Large intestine (tissue), 12 donors: ENCODE measurements at places on chromosomes 5 and 9.

GRCh38 chr5:50984640-50985039 lies 318.2 kb downstream of the PARP8 start:
- DNase-seq = peak; percentile 85

- no peak for DNase-seq
Observed at GRCh38 chr5:124655251-124655917, 91.1 kb downstream of the ZNF608 start.

GRCh38 chr5:157115012-157115411 lies 6.2 kb upstream of the HAVCR2 start:
- DNase-seq = no peak

DNA sequence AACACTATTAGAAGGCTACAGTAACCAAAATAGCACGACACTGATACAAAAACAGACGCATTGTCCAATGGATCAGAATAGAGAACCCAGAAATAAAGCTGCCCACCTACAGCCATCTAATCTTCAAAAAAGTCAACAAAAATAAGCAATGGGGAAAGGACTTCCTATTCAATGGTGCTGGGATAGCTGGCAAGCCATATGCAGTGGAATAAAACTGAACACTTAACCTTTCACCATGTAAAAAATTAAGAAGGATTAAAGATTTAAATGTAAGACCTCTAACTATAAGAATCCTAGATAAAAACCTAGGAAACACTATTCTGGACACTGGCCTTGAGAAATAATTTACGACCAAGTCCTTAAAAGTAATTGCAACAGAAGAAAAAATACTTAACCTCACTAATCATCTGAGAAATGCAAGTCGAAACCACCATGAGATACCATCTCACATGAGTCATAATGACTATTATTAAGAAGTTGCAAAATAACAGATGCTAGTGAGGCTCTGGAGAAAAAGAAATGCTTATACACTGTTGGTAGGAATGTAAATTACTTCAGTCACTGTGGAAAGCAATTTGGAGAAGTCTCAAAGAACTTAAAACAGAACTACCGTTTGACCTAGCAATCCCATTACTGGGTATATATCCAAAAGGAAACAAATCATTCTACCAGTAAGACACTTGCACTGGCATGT lies 203.3 kb upstream of the CDH9 start:
- DNase-seq = no peak

- no peak for DNase-seq
Observed at GRCh38 chr9:136430588-136431234, 8.9 kb downstream of the INPP5E start.

DNA sequence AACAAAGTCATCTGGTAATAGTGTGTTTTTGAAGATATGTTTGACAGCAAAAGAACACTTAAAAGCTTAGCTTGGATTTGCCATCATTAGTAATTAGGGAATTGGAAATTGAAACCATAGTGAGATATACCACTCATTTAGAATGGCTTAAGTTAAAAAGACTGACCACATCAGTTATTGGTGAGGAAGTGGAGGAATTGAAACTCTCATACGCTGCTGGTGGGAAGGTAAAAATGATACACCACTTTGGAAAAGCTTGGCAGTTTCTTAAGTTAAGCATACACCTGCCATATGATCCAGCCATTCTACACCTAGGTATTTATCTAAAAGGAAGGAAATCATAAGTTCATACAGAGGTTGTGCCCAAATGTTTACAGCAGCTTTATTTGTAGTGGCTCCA lies 213.2 kb downstream of the TRIO start:
- no peak for DNase-seq

- DNase-seq = no peak
Observed at GRCh38 chr5:17212191-17212590, 5.2 kb upstream of the BASP1 start.

DNA sequence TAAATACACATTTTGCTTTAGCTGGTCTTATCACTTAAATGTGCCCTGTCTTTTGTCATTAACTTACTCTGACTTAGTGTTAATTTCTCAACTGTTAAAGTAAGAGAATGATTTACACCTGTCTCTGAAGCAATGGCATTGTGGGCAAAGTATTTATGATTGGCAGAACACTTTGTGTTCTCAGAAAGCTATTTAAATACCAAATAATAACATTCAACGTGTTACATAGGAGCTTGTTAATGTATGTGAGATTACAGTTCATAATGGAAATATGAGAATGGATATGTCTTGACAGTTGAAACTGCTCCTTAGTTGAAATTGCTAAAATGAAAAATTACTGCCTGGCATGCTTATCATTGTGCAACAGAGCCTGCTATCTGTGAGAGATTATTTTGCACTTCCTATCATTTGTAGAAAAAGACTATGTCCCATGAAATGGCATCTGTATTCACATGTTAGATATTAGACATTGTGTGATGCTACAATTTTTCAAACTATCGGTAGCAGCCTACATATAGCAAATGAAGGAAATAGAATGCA lies 46.1 kb downstream of the PRR16 start:
- DNase-seq = no peak

GRCh38 chr5:102799017-102799416 lies 43.9 kb downstream of the PAM start:
- DNase-seq = no peak

- DNase-seq = no peak
Observed at GRCh38 chr5:16009256-16009655, 170.3 kb downstream of the MARCHF11 start.

DNA sequence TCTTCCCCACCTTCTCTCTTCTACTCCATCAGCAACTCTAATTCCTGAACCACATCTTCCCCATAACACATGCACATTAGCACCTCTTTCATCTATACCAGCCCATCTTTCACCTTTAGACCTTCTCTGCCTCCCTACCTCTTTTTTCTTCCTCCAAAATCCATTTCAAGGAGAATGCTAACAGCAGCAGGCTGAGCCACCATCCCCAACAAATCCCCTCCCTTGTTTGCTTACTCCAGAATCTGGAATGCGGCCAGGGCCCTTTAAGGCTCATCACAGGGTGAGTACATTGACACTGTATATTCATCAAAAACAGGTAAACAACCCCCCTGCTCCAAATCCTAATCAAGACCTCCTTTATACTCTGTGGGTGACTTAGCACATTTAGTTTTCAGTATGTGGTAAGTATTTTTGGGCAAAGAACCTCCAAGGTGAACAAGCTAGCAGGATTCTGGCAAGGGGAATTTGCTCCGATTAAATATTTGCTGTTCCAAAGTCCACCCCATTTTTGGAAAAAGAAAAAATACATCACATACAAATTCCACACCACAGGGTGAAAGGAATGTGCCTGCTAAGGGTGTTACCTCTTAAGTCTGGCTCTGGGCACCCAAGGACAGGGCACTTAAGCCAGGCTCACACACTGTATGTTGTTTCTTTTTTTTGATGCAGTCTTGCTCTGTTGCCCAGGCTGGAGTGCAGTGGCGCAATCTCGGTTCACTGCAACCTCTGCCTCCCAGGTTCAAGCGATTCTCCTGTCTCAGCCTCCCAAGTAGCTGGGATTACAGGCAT lies 71.4 kb downstream of the SERINC5 start:
- no peak for DNase-seq

GRCh38 chr9:100350188-100350587 lies 2.6 kb downstream of the TEX10 start:
- peak; percentile 20 for DNase-seq

- DNase-seq = no peak
Observed at GRCh38 chr5:150636391-150637244, 3.8 kb upstream of the SYNPO start.

DNA sequence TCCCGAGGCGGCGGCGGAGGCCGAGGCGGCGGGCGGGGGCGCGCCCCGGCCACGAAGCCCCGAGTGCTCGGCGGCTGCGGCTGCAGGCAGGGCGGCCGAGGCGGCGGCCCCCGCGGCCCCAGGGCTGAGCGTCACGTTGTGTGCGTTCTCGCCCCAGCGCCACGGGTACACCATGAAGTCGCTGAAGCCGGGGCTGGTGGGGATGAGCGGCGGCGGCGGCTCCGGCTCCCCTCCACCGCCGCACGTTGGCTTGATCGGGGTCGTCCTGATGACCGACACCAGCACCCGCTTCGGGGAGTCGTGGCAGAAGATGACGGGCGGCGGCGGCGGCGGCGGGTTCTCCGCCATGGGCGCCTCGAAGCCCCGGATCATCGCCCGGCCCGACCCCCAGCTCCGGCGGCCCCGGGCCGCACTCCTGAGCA lies 498 bp downstream of the ZNF367 start:
- DNase-seq = peak; percentile 60

DNA sequence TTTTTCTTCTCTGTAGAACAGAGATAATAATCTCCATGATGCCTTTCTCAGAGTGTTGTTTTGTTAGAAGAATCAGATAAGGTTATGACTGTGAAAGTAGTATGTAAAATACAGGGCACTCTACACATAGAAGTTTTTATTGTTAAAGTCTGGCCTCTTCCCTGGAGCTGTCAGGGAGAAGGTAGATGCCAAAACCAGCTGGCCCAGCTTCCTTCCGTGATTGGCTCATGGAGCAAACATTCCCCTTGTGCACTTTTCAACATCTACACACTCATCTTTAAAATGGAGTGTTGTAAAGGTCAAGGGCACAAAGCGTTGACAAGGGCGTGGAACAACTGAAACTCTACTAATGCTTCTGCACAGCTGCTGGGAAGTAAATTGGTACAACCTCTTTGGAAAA lies 7.4 kb upstream of the RNF183 start:
- DNase-seq = no peak

DNA sequence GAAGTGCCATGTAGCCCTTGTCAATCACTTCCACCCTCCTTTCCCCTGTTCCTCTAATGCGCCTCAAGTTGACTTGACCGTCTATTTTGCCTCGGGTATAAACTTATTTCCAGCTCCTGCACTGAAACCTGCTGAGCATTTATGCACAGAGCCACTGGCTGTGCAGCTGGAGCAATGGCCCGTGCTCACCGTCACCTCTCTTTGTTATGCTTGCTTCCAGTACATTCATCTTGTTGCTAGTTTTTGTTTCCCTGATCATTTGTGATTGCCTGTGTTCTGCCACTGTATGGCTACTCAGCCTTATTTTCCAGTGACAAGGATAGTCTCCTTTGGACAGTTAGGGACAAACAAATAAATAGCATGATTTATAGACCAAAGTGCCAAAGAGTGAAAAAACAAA lies 183.1 kb upstream of the C9orf72 start:
- no peak for DNase-seq

DNA sequence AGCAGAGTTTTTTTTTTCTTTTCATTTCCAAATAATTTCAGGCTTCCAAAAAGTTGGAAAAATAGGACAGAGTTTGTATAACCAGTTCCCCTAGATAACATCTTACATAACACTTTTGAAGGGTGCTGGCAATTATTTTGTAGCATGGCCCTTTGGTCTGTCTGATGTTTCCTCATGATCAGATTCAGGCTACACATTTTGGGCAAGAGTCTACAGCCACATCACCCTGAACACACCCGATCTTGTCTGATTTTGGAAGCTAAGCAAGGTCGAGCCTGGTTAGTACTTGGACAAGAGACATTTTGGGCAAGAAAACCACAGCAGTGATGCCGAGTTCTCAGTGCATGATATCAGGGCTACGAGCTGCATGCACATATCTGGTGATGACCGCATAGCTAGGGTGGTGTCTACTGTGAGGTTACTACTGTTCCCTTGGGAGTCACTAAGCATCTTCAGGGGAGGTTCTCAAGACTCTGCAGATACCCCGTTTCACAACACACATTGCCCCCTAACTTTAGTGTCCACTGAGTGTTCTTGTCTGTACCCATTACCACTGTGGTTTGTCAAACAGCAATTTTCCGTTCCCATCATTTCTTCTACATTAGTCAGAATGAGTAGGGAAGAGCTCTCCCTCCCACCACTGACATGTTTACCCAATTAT lies 86.2 kb downstream of the TTC39B start:
- DNase-seq = no peak

GRCh38 chr5:76763136-76763535 lies 47.2 kb downstream of the F2R start:
- DNase-seq = no peak

- DNase-seq = no peak
Observed at GRCh38 chr5:76367623-76368371, 35.3 kb upstream of the IQGAP2 start.

DNA sequence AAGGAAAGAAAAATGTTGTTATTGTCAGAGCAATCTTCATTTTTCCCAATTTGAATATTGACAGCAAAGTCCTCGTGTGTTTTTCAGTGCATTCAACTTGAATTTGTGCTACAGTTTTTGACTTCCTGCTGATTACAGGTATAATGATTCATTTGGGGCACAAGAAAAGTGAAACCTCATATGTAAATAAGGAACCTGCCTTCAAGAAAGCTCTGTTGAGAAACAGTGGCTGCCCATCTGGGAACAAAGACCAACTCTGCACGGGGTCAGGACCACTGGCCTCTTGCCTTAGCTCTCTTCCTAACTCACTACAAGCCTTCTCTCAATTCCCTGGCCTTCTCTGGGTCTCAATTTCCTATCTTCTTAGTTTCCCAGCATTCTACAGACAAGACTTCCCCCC lies 21.0 kb downstream of the TIMD4 start:
- peak; percentile 30 for DNase-seq
